C1 segment of cervical spinal cord (tissue), 14 donors: ENCODE measurements at places on chromosomes 1 and 21.

- DNase-seq, result no peak
These were observed 45.3 kb downstream of the JAK1 start for GRCh38 chr1:64920941-64921589.

DNA sequence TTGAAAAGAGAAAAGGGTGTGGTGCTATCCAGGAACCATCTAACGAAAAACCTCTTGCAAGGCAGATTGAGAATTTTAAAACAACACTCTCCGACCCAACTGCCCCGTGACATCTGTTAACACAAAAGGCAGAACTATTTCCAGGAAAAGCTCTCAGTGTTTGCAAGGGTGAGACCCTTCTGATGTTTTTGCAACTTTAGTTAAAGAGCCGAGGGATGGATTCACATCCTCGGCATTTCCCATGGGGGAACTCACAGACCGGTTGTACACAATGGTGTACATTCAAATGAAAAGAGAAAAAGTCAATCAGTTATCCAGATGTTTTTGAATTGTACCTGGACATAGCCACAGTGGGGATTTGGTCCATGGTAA lies 120.0 kb downstream of the NGF start:
- DNase-seq, result no peak

DNA sequence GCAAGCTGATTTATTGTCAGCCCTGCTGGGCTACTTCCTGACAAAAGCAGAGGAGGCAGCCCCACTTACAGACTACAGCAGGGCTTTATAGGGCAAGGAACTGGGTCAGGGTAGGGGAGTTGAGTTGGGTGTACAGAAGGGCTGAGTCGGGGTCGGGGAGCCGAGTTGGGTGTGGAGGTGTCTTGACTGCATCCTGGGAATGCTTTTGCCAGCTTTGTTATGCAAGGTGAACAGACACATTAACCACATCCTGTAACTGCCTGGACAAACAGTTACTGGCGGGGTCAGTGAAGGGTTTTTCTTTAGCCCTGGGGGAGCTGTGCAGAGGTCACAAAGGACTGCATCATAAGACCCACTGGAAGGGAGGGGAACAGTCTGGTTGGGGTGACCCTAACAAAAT lies 39.1 kb upstream of the GBP5 start:
- DNase-seq, result no peak

- DNase-seq, result no peak
These were observed 1.3 kb downstream of the MTFR1L start for GRCh38 chr1:25821112-25821476.
